ENCODE measurements at places on chromosomes 1 and 21.

DNA sequence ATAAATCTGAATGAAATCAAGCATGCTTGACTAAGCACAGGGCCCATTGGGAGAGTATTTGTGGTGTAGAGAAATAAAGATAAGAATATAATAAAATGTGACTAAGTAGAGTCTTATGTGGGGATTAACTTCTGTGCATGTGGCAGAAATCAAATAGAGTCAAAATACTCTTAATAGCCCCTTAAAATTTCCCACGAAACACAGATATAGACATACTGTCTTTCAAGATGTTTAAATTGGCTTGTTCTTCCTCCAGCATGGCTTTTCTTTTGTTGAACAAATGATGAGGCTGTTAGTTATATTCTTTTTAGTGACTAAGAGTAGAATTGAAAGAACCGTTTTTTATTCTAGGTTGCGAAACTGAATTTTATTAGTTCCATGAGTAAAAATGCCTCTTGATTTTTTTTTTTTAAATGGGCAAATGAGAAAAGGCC, 112.3 kb downstream of the RPS6KC1 start:
- DNase-seq, result no peak

GRCh38 chr1:30877205-30877912, 31.2 kb downstream of the SDC3 start:
- DNase-seq, result no peak

DNA sequence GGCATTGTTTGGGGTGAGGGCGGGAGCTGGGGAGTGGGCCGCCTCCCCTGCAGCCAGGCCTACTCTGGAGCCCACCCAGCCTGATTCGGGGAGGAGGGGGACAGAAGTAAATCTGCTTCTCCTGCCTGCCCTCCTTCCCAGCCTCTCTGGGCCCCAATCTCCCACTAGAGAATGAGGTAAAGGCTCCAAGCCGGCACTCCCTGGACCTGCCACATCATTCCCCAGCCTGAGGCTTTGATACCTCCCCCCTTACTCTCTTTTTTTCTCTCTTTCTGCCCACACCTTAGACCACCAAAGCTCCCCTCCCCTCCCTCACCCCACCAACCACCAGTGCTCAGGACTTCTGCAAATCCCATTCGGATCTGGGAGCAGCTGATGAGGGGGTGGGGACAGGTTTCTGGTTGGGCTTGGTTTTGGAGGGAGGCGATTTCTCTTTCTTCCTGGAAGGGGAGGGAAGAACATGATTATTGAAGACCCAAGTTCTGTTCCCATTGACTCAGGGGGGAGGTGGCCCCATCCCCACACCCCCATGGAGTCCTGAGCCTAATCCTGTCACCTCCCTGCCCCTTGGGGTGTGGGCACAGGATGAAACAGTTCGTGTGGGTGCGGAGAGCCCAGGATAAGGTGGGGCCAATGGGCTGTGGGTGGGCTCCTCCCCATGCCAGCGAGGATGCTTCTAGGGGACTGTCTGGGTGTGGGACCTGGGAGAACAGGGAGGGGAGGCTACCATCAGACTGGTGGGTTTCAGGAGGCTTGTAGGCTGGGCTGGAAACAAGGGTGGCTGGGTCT, 1.3 kb downstream of the MAP7D1 start:
- DNase-seq, result no peak

DNA sequence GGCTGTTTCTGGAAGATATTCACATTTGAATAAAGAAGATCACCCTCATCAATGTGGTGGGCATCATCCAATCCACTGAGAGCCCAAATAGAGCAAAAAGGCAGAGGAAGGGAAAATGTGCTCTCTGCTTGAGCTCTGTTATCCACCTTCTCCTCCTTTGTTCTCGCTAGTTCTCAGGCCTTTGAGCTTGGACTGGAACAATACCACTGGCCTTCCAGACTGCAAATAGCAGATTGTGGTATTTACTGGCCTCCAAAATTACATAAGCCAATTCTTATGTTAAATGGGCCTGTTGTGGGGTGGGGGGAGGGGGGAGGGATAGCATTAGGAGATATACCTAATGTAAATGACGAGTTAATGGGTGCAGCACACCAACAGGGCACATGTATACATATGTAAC, 219.3 kb downstream of the C1orf94 start:
- DNase-seq, result no peak

GRCh38 chr21:25580912-25581260, 26.4 kb downstream of the MRPL39 start:
- DNase-seq, result no peak

- DNase-seq, result no peak
These were observed 12.1 kb upstream of the NFYC start for GRCh38 chr1:40679165-40679953.

All from immature natural killer cell (primary cell).